ENCODE measurements at places on chromosomes 7 and 10.

GRCh38 chr7:92691578-92691977, 101.4 kb upstream of the FAM133B start:
- DNase-seq = no peak

- DNase-seq = no peak
Measured at GRCh38 chr7:94355454-94355853, 39.2 kb upstream of the COL1A2 start.

GRCh38 chr7:15921576-15921975, 235.1 kb upstream of the MEOX2 start:
- DNase-seq = no peak

GRCh38 chr10:75546004-75546403, 114.6 kb downstream of the LRMDA start:
- DNase-seq = no peak
